ENCODE measurements at places on chromosomes 4 and X.

DNA sequence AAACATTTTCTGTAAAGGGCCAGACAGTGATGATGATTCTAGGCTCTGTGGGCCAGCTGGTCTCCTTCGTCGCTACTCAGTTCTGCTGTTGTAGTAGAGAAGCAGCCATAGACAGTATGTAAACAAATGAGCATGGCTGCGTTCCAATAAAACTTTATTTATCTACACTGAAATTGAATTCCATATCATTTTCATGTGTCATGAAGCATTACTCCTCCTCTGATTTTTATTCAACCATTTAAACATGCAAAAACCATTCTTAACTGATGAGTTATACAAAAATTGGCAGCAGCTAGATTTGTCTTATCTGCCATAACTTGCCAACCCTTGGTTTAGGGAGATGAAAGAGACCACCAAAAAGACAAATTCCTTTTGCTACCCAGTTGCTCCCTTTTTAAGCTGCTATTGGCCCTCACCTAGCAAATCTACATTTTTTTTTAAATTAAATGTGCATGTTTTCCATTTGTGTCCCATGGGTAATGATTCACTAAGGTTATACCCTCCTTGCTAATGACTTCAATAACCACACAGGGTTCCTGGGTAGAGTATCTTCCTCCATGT is 309.9 kb downstream of the DHX15 start:
- no peak for DNase-seq

DNA sequence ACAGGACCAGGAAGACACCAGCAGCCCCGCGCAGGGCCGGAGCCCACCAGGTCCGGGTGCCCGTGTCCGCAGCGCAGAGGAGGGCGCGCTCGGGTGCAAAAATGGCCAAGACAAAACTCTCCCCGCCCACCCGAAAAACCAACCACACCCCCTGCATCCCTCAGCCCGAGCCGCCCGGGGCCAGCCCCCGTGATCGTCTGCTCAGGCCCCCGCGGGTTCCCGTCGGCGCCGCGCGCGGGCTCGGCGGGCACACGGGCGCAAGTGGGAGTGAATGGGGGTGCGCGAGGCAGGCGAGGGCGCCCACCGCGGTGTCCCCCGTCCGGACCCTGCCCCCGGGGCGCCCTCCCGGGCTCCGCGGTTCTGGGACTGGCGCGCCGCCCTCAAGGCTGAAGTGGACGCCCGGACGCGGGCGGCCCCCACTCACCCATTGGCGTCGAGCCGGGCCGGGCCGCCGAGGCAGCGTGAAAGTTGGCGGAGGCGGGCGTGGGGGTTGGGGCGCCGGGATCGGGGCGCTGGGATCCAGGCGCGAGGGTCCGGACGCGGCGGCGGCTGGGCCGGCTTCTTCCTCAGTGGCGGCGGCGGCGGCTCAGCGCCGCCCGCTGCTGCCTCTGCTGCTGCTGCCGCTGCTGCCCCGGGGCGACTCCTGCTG is 393 bp downstream of the SH3KBP1 start:
- no peak for DNase-seq

DNA sequence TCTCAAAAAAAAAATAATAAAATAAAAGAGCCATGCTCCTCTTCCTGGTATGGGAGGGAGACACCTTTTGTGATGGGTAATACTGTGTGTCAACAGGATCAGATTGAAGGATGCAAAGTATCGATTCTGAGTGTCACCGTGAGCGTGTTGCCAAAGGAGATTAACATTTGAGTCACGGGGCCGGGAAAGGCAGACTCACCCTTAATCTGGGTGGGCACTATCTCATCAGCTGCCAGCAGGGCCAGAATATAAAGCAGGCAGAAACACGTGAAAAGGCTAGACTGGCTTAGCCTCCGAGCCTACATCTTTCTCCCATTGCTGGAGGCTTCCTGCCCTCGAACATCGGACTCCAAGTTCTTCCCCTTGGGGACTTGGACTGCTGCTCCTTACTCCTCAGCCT is 95.4 kb downstream of the SHOX start:
- DNase-seq: no peak

DNA sequence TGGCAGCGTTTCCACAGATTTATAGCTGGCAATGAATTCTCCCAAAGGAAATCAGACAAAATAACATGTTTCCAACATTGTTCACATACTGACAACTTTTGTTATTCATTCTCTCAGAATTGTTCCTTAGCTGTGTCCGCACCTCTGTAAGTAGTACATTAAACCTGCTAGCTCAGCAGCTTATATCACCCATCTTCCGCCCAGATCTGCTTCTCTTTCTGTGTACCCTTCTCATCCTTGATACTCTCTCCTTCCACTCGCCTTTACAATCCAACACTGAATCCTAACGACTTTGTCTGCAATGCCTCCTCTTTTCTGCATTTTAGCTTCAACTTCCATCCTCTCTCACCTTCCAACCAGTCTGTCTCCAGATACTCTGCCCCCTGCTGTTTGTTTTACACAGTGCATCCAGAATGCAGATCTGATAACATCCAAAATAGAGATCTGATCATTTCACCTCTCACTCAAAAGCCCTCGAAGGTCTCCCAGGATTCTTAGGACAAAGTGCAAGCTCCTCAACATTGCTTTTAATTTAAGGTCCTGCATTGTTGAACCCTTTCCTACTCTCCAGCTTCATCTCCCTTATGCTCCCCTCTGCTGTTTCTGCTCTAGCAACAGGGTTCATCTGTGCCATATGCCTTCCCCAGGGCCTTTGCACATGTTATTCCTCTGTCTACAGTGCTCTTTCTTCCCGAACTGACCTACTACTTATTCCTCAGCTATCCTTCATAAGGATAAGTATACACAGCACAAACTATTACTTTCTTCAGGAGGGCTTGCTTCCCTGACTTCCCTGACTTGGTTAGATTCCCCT is 67.3 kb upstream of the VBP1 start:
- DNase-seq: peak; percentile 49

DNA sequence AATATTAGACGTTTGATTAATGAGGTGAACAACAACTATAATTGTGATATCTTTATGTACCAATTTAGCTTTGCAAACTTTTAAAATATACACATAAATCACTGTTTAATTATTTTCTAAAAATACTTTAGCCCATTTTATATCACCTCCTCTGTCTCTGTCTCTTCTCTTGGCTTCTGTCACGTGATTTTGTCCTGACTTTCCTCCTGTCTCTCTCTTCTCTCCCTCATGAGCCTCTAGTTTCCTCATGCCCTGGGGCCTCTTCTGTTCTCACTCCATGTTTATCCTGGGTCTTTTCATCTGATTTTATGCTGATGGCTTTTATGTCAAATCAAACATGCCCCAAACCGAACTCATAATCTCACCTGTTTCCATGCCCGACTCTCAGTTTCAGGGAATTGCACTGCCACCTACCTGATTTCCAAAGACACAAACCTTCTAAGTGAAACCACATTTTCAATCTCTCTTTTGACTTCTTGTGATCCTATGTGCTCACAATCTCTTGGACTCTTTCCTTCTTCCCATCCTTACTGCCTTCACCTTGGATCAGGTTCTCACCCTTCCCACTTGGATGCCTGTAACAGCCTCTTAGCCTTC is 303.0 kb upstream of the GALNT7 start:
- no peak for DNase-seq

- DNase-seq: no peak
Observed at GRCh38 chrX:115531818-115532403, 29.1 kb upstream of the PLS3 start.

DNA sequence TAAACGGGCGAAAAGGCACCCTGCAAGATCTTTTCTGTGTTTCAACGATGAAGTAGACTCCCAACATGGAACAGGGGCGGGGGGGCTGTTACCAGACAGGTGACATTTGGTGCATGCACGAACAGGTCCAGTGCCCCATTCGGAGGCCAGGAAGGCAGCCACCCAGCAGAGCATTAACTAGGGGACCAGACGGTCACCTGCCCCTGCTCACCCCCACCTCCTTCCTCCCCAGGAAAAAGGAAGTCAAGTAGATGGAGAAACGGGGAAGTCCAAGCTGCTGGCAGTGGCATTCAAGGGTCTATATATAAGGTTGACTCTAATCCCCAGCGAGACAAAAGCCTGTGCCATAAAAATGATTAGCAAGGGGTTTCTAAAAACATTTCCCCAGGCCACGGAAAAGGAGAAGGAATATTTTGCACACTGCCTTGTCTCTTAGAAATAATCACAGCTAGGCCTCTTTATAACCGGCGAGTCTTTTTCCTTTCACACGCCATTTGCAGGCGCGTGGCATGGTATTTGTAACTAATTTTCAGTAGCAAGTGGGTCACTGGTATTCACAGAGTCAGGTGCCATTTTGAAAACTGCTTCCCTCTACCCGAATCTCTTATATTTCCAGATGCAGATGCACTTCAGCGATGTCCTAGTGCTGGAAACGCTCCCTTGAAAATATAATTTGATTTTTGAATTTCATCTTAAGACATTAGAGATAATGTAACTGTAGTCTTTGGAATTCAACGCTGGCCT is 1.2 kb upstream of the TMSB4X start:
- DNase-seq: no peak

DNA sequence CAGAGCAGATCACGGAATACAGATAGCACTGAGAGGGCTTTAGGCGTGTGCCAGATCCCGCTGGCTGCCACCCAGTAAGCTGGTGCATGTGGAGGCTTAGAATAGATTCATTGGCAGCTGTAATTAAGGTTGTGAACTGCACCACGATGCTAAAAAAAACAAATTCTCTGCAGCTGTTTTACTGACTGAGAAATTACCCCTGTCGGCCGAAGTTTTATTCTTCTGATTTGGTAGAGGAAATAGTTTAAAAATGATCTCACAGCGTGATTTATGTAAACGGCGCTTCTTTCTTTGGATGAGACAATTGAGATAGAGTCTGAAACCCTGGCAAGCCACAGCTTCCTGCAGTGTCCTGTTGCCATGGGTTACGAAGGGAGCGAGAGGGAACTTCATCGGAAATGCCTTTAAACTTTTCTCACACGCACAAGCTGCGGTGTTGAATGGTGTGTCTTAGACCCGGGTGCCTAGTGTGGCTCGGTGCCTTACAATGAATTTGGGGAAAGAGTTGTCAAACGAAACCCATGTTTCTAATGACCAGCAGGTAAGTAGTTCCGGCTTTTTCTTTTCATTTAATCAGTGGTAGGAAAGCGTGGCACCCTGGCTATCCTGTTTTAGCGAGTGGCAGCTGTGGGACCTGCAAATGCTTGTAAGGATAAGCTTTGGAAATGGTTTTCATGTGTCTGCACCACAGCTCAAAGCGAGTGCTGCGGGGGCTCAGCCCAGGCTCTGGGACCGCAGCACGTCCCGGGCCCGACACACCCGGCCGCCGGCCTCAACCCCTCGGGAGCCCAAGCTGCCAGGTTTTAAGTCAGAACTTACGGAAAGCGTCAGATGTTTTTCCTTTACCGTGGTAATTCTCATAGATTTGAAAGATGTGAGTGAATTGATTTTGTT is 71.7 kb upstream of the HGFAC start:
- no peak for DNase-seq

- no peak for DNase-seq
Observed at GRCh38 chr4:150044517-150044916, 33.7 kb upstream of the DCLK2 start.

DNA sequence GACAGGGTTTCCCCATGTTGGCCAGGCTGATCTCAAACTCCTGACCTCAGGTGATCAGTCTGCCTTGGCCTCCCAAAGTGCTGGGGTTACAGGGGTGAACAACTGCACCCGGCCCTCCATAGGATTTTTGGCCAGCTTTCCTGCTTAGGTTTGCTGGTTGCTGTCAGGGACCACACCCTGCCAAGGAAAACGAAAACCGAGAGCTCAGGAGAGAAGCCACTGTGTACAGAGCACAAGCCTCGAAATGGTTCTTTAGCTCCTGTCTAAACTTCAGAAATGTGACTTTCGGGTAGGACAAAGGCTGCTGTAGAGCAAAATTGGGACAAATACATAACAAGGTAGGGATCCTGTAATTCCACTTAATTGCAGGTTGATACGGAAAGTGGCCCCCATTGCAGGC is 146.3 kb upstream of the ATP6AP2 start:
- no peak for DNase-seq

- no peak for DNase-seq
Observed at GRCh38 chr4:6524436-6524835, 50.6 kb upstream of the MAN2B2 start.

GRCh38 chr4:167431371-167431770 is 197.1 kb upstream of the SPOCK3 start:
- no peak for DNase-seq

DNA sequence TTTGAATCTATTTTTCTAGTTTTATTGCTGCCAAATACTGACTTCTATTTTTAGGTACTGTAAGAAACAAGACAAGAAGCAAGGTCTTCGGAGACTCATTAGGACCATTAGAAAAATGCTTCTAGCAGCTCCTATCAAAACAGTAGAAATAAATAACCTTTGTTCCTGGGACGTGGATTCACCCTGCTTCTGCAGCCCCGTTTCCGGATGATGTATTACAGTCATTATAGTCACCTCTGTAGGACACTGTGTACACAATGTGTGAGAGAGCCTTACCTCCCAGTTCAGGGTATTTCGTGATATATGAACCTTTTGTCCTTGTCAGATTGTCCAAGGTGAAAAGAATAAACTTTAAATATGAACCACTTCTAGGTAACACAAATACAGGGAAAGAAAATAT is 484.0 kb upstream of the TECRL start:
- no peak for DNase-seq

- DNase-seq: no peak
Observed at GRCh38 chr4:139978692-139979091, 175.3 kb downstream of the MAML3 start.

GRCh38 chr4:21765810-21766407 is 182.7 kb downstream of the KCNIP4 start:
- DNase-seq: peak; percentile 81

DNA sequence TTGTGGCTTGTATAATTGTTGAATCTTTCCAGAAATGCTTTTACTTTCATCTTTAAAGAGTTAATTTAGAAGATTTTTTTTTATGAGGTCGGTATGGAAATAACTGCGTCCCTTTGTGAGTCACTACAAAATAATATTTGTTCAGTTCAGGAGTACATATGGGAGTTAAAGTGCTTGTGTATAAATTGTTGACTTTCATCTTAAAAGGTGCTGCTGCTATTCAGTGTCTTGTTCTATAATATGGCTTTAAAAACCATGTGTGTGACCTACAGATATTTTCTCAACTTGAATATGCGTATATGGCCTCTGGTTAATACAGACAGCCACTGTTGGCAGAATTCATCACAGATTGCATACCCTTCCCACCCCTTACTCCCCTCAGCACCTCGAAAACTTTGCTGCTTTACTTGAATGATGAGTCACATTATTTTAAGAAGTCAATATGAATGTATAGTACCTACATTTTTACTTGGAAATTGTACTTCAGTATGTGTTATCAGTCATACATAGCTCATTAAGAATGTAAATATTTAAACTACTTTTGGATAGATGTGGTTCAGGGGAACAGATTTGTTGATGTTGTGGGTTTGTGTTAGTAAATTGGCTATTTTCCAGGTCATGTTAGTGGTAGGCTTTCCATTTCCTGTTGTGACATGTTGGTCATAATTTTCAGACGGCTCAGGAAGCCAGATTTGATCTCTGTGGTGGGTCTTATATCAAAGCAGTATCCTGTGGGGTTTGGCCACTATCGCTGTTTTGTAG is 1.5 kb downstream of the CLCN3 start:
- peak; percentile 65 for DNase-seq
